Smooth muscle cell of the pulmonary artery (primary cell): ENCODE measurements at places on chromosomes 5 and 9. TPM values are rescaled to one million over a fixed set of nuclear protein-coding genes. Genes with fewer than 3 reads are reported as not detected.

PGM5 gene
- 16.3 and 33.3 TPM in 2 replicates for total RNA-seq

PCDHB9 gene
- total RNA-seq: 0.40 and 0.59 TPM in 2 replicates

ADAMTSL1 gene
- total RNA-seq: 111 and 128 TPM in 2 replicates

PCDHGB6 gene
- total RNA-seq: 3.9 and 4.8 TPM in 2 replicates

GRIN3A gene
- not detected in 2 replicates for total RNA-seq
